Dorsolateral prefrontal cortex (tissue), 122 donors: ENCODE measurements at places on chromosomes 7 and 10. TPM values are rescaled to one million over a fixed set of nuclear protein-coding genes. Genes with fewer than 3 reads are reported as not detected.

GRCh38 chr10:44881649-44882048, 29.5 kb upstream of the TMEM72 start:
- DNase-seq, result no peak

The PNLIP gene
- total RNA-seq, result not detected

GRCh38 chr7:20438694-20439376, 108.1 kb downstream of the ITGB8 start:
- DNase-seq, result no peak

The GTPBP10 gene
- 34.3 TPM for total RNA-seq

DNA sequence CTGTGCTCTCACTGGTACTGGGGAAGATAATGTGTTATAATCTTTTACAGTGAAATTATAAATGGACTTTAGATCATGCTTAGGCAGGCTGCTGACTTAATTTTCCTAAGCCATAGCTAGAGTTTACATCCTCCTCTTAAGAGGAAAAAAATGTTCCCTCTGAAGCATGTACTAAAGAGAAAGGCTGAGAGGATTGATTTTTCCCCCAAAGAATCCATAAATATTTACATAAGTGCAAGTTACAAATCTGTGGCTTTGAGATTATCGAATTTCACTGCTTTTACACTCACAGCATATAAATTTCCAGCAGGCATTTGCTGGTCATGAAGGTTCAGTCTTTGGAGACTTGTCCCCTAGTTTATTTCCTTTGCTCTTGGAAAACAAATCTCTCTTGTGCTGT, 43.7 kb downstream of the CREB5 start:
- no peak for DNase-seq

DNA sequence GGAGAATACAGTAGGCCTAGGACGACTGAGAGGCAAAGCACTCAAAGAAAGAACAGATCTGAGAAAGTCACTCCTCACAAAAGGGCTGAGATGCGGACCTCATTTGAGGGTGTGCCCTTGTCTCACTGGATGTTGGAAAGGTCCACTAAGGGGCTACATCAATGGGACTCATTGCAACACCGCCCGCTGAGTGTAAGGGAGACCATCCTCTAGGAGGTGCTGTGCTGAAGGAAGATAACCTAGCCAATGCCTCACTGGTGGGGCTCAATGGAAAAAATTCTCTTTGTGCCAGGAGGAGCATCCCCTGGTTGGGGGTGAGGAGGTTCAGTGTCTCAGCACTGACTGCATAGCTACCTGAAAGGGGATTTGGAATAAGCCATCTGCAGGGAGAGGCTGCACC, 758.7 kb upstream of the CELF2 start:
- no peak for DNase-seq

GRCh38 chr7:30880941-30881340, 30.7 kb upstream of the AQP1 start:
- DNase-seq, result no peak

GRCh38 chr7:101020444-101020843, 563 bp downstream of the MUC17 start:
- no peak for DNase-seq

GRCh38 chr7:91082852-91083495, 181.3 kb upstream of the FZD1 start:
- DNase-seq, result no peak

The C7orf25 gene
- 10.7 TPM for total RNA-seq

DNA sequence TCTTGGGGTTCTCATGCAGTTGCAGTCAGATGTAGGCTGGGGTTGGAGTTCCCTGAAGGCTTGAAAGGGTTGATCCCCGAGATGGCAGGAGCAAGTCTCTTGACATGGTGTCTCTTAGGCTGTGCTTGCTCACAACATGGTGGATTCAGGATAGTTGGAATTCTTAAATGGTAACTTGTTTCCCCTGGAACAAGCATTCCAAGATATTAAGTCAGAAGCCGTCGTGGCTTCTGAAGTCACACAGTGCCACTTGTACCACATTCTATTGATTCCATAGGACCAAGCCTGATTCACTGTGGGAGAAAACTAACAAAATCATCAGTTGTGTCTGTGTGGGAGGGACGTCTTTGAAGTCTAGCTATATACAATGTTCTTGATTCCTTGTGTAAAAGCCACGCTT, 3.5 kb upstream of the SLC35B4 start:
- DNase-seq, result no peak

- no peak for DNase-seq
These were observed 168.2 kb downstream of the LRRC4 start for GRCh38 chr7:127863082-127863481.

- no peak for DNase-seq
These were observed 23.8 kb downstream of the SUFU start for GRCh38 chr10:102527546-102527945.

The SEC31B gene
- 44.0 TPM for total RNA-seq

The PSAP gene
- total RNA-seq, result 1,704 TPM

The PUS7 gene
- total RNA-seq, result 14.4 TPM

The TDRD1 gene
- 0.63 TPM for total RNA-seq

The CCL26 gene
- total RNA-seq, result not detected

The NME8 gene
- total RNA-seq, result 1.3 TPM

- peak; percentile 31 for DNase-seq
These were observed 265.1 kb downstream of the HTR7 start for GRCh38 chr10:90592638-90593302.

The CCDC172 gene
- not detected for total RNA-seq

The TYW1 gene
- total RNA-seq, result 14.0 TPM

The ADAP1 gene
- total RNA-seq, result 146 TPM

The CCDC186 gene
- 32.3 TPM for total RNA-seq

The NEURL1 gene
- total RNA-seq, result 98.8 TPM

DNA sequence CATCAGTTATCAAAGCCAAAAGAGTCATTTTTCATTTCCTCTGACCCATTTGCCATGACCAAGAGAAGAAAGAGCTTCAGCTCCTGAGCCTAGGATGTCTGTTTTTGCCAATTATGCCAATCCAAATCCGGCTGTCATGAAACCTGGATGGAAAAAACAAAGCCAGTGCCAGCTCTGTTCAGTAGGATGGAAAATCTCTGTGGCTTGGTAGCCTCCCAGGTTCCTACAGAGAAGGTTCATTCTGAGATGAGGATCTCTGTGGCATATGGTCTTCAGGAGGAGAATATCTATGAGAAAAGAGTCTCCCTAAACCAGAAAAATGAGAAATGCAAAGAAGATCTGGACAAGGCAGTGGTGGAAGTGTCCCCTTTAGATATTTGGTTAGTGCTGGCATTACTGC, 475.4 kb downstream of the CNTNAP2 start:
- no peak for DNase-seq

GRCh38 chr10:76717141-76717540, 920.5 kb downstream of the KCNMA1 start:
- no peak for DNase-seq

The SYT15B gene
- total RNA-seq, result 5.6 TPM

The ZNF239 gene
- 6.3 TPM for total RNA-seq

DNA sequence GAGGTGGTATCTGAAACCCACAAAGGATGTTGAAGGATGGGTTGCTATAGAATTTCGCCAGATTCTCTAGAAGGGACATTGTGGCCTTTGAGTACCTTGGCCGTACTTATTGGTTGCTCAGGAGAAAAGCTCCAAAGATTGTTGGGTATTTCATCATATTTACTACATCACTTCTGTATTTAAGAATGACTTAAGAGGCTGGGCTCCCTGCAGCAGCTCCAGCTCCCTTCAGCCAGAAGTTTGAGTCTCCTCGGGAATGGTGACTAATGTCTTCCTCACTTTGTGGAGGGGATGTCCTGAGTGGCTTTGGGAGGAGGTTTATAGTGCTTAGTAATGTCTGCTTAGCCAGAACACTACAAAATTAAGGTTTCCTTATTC, 18.1 kb downstream of the MINDY4 start:
- no peak for DNase-seq

- DNase-seq, result no peak
These were observed 41.8 kb downstream of the NUP205 start for GRCh38 chr7:135599471-135599870.

The IFRD1 gene
- 60.5 TPM for total RNA-seq

DNA sequence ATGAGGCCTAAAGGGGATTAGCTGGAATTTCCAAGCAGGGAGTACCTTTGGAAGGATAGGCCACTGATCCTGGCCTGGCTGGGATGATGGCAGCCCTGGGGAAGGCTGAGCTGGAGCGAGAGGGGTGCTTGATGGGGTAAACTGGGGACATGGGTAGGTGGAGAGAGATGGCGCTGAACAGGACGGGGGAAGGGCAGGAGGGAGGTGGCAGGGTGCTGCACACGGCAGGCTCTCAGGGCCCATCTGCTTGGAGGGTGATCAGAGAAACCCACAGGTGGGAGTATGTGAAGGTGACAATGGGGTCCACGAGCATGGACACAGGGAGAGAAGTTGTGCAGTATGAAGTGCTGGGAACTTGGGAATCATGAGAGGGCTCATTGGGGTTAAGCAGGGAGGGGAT, 10.3 kb downstream of the MAT1A start:
- DNase-seq, result no peak

- no peak for DNase-seq
These were observed 81.3 kb upstream of the DKK1 start for GRCh38 chr10:52232561-52233350.

DNA sequence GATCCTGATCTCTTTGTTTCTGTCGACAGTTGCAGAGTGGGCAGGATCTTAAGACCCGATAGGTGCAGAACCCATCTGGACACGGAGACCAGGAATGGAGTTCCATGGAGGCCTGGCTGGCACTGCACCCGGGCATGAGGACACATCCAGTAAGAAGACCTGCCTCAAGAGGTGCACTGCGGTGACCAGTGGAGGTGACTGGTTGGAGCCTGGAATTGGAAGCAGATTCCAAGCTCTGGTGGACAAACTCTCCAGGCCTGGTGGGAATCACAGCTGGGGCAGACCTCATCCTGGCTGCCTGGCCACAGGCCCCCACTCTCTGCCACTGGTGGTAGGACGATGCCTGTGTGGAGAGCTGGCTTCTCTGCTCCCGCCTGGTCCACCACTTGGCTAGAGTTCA, 31.0 kb downstream of the ZNF775 start:
- DNase-seq, result no peak

GRCh38 chr7:151416941-151417315, 7.1 kb upstream of the WDR86 start:
- no peak for DNase-seq

DNA sequence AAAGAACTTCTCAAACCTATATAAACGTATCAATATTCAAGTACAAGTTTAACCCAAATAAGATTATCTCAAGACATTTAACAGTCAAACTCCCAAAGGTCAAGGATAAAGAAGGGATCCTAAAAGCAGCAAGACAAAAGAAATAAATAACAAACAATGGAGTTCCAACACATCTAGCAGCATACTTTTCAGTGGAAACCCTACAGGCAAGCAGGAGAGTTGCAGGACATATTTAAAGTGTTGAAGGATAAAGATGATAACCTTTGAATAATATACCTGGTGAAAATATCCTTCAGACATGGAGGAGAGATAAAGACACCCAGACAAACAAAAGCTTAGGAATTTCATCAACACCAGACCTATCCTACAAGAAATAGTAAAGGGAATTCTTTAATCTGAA, 82.8 kb downstream of the TES start:
- DNase-seq, result no peak

- no peak for DNase-seq
These were observed 726.8 kb downstream of the PARD3 start for GRCh38 chr10:34088208-34088794.

- DNase-seq, result no peak
These were observed 13.3 kb upstream of the C10orf53 start for GRCh38 chr10:49666054-49666615.

- no peak for DNase-seq
These were observed 78.6 kb downstream of the TRRAP start for GRCh38 chr7:98956937-98957336.

- no peak for DNase-seq
These were observed 133.3 kb downstream of the SLC25A13 start for GRCh38 chr7:96188591-96188991.

GRCh38 chr7:94067506-94067905, 63.4 kb upstream of the BET1 start:
- DNase-seq, result no peak

- DNase-seq, result no peak
These were observed 195.3 kb downstream of the ANK3 start for GRCh38 chr10:60194421-60194820.

DNA sequence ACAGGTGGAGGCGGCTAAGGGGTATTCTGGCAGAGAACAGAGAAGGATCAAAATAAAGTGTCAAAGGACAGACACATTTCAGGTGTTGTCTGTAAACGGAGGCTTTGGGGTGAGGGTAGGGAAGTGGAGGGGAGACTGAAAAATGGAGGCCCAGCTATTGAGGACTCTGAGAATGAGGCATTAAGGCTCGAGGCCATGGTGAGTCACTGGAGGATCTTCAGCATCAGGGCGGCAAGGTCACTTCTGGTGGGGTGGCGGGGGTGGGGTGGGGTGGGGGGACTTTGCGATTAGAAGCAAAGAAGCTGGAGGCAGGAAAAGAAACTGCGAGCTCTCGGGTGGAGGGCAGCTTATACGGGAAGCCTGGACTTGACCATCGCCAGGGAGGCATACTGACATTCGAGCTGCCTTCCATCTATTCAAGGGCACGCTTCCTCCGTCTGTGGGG, 58.4 kb upstream of the PCGF5 start:
- DNase-seq, result no peak

DNA sequence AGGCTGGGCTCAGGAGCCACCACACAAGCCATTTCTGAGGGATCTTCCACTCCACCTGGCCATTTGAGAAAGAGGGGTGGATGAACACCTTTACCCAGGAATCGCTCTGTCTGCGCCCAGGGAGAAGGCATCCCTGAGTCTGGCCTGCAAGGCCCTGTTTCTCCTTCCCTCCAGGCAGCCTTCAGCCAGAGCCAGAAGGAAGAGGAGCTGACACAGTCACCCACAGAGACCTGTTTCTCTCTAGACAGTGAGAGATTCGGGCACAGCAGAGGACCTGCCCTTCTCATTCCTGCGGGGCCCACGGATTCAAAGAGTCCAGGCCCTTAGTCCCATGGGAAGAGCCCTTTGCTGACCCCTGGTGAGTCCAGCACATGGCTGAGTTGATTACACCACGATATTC, 127.5 kb upstream of the TNS3 start:
- no peak for DNase-seq

DNA sequence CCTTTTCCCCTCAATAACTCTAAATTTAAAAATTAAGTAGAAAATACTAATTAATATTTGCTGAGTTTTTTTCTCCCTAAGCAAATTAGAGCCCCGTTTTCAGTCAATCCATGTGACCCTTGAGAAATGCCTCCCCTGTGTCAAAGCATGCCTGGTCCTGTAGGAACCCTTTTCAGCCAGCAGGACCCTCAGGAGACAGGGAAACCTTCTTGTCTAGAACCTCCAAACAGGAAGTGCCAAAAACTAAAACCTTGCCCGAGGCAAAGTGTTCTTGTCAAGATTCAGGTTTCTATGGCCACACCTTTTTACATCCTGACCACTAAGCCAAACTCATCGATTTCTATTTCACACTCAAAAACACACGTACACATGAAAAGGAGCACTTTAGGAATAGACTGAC, 60.1 kb upstream of the NFE2L3 start:
- DNase-seq, result no peak

The MPP7 gene
- 16.4 TPM for total RNA-seq

The NOS3 gene
- total RNA-seq, result 8.2 TPM
